Fibroblast of the aortic adventitia (primary cell): ENCODE measurements at places on chromosomes 6 and 20.

DNA sequence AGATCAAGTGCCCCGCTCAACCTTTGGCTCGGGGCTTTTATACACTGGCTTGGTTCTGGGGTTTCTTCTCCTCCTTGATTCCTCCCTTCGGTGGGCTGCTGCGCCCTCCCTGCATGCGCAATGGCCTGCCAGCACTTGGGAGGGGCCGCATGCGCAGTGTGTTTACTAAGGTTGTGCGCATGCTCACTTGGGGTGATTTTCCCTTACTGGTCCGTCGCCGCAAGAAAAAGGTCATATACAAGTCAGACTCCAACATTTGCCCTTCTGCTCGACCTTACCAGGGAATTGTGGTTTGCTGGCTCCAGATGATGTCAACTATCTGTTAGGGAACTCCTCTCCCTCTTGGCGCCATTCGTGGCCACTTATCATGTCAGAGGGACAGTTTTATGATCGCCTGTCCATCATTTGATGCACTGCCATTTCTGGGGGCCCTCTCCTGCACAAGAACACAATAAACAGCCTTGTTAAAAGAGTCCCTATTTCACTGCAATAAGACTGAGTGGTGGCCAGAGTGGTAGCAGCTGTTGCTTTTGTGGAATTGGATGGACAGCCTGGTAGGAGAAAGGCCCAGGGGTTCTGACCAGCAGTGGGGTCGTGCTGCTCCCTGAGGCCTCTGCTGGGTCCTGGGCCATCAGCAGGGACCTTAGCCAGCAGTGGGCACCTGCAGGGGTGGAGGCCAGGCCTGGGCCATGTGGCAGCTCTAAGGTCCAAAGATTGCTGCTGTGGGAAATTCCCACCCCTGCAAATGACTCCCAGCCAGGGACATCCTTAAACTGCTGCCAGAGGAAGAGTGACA, 2.8 kb upstream of the LBP start:
- DNase-seq: no peak

DNA sequence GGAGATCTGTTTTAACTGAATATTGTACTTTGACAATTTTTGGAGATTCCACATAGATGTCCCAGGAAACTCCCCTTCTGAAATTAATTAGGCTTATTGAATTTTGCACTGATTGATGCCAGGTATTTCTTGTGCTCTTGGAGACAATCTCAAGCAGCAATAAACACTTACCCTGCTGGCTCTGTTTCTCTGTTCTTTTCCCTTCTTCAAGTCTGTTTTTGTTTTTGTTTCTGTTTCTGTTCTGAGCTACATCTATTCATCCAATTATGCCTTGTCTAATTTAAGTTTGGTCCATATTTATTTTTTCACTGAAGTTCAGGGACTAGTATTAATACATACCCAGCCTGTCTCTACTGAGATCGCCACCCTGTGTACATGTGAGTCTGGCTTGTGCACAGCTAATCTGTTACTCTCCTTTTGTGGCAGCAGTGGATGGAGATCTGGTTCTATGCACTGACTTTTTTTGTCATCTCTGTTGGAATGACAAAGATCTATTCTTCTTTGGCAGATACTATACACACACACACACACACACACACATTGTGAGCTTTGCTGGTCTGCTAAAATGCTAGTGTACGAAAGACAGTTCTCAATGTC, 51.9 kb downstream of the IL22RA2 start:
- DNase-seq: no peak

DNA sequence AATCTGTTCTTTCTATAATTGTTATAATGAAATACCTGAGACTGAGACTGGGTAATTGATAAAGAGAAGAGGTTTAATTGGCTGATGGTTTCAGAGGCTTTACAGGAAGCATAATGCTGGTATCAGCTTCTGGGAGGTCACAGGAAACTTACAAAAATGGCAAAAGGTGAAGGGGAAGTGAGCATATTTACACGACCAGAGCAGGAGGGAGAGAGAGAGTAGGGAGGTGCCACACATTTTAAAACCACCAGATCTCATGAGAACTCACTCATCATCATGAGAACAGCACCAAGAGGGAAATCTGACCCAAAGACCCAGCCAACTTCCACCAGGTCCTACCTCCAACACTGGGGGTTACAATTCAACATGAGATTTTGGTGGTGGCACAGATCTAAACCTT, 2.6 kb upstream of the SIRPB1 start:
- no peak for DNase-seq

DNA sequence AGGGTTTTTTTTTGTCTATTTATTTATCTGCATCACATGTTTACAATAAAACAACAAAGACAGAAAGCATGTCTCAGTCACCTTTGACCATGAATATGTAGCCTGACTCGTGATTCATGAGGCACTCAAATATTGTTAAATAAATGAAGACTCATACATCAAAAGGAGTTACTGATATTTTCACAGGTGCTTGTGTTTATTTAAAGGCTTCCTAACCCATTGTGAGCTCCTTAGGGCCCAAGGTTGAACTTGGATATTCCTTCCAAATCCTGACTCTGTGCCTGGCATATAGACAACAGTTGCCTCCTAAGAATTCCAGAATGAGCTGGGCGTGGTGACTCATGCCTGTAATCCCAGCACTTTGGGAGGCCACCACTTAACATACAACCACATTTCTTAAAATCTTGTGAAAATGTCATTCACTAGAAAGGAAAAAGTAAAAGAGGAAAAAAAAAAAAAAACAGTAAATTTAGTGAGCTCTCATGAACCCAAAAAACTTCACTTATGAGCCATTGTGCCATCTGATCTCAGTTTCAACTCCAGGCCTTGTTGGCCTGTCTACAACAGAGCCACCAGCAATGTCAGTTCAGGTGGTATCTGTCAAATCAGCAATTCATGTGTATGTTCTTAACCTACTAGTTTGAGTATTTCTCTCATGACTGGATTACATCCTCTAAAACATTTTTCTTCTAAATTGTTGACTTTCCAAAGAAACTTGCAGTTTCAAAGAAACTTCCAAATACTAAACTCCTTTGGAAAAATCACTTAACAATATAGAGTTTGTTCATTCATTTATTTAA, 162.7 kb upstream of the MARCKS start:
- DNase-seq: peak; percentile 71

GRCh38 chr6:37486121-37486839, 13.4 kb downstream of the CCDC167 start:
- no peak for DNase-seq

- no peak for DNase-seq
These were observed 15.1 kb upstream of the SLC22A3 start for GRCh38 chr6:160333101-160333500.

GRCh38 chr20:44609006-44609515, 26.7 kb downstream of the PKIG start:
- DNase-seq: no peak

- peak; percentile 52 for DNase-seq
These were observed 121.1 kb downstream of the PLEKHG1 start for GRCh38 chr6:150720774-150721233.

GRCh38 chr6:71982389-71982788, 96.0 kb downstream of the RIMS1 start:
- no peak for DNase-seq

DNA sequence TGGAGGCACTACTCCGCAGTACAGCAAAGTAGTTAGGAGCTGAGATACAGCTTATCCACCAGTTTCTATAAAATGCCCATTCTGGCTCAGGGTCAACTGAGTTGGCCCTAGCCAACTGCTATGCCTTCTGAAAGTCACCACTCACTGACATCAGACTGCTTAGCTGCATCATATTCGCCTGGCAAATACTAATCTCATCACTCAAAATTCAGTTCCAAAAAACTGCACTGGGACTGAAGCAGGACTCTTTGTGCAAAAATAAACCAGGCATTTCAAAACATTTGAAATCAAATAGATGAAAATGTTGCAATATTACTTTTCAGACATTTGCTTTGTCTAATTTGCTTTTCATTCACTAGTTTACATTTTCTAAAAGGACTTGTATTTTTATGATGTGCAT, 230.0 kb downstream of the ALDH8A1 start:
- DNase-seq: peak; percentile 28

DNA sequence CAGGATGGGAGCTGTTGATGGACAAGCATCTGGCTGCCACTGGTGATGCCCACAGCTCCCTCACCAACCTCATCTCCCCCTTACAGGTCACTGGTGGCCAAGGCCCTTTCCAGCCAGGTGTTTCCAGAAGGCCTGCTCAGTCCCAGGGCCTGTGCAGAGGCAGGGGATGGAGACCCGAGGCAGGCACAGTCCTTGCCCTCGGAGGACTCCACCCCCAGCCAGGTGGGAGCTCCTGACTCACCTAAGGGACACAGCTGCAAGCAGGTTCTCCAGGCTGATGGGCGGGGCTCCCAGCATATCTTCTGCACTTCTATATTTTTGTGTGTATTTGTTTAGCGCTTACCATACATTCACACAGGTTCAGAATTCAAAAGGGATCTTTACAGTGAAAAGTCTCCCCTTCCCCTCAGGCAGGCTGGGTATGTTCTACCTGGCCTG, 17.4 kb downstream of the PRPH2 start:
- no peak for DNase-seq

- peak; percentile 17 for DNase-seq
These were observed 234.9 kb downstream of the BCKDHB start for GRCh38 chr6:80341330-80341729.

GRCh38 chr20:34624629-34625028, 52.3 kb downstream of the PIGU start:
- DNase-seq: no peak

GRCh38 chr20:56845546-56846086, 216.5 kb downstream of the TFAP2C start:
- DNase-seq: no peak

DNA sequence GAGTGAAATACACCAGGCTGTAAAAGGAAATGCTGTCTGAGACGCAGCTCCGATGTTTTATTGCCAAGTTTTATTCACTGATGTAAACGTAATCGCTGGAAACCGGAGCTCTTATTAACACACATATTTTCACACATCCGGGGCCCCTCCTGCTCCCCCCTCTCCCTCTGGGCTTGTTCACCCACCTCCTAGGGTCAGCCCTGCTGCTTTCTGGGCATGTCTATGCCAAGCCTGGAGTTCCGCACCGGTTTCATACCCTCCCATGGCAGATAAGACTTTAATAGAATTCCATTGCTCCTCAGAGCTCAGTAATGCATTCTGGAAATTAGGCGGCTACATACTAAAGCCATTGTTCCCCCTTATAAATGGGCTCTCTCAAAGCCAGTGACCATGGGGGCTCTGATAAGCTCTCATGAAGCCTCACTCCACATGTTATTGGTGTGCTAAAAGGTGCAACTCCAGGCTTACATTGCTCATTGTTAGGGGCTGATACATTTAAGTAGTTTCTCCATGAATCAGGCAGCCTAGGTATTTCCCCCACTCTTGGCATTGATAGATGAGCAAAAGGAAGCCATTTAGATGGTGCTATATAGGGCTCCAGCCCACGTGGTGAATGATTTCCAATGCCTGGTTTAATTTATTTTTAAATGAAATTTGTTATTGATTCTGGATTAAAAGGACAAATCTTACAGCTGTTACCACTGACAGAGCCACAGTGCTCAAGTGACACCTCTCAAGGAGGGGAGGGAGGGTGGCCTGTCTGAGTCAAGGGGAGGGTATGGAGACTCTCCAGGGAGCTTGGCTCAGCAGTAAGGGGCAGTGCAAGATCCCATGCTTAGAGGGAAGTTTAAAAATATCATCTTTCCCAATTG, 4.5 kb upstream of the VSTM2L start:
- DNase-seq: peak; percentile 47

- DNase-seq: no peak
These were observed 72.3 kb downstream of the CARMIL1 start for GRCh38 chr6:25351485-25351884.

DNA sequence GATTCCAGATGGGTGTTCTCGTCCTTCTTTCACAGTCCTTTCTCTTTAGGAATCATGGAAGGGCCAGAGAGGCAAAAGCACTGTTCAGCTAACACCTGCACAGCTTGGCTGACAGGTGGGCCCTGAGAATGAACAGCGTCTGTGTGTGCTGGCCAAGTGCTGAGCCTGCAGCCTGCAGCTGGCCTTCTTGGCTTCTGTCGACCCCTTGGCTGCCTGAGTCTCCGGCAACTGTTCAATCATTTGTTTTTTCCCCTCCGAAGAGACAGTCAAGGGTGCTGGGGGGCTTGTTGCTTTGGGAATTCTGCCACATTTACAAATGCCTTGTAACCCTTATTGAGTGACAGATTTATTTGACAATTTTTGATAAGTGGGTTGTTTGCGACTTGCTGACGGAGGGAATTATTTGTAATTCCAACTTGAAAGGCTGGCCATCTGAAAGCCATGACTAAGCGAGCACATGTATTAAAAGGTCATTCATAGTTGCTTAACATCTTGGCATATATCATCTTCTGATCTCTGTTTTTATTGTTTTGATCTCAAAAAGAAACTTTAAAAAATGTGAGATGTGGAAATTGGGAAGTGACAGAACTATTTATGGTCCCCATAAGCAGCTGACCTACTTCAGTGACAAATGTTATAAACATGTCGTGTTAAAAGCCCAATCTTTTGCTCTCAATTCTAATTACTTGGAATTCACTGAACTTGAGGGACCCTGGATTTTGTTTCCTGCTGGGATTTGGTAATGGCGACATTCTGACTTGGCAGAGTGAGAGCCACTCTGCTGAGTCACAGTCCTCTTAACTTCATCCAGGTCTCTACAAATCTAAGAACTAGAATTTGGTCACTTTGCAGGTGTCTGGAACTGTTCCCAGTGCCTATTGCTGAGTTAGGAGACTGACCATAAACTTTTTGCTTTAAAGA, 41.9 kb upstream of the FERMT1 start:
- DNase-seq: peak; percentile 28

DNA sequence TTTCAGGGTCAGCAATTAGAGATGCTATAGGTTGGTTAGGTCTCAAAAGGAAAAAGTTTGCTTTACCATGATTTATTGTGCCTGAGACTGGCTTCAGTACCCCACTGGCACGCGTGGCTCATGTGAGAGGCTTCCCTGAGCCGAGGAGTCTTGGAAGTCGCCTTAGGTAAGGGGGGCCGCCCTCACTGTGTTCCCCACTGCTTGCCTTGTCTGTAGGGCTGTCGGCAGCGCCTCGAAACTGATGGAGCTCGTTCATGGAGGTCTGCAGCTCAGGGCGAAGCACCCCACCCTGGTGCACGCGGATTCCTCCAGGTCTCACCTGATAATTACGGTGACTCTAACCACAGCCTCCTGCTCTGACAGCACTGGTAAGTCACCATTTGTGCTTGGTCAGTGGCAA, 39.2 kb downstream of the FRMD1 start:
- DNase-seq: no peak

- no peak for DNase-seq
These were observed 27.3 kb downstream of the PYGB start for GRCh38 chr20:25274891-25275812.

DNA sequence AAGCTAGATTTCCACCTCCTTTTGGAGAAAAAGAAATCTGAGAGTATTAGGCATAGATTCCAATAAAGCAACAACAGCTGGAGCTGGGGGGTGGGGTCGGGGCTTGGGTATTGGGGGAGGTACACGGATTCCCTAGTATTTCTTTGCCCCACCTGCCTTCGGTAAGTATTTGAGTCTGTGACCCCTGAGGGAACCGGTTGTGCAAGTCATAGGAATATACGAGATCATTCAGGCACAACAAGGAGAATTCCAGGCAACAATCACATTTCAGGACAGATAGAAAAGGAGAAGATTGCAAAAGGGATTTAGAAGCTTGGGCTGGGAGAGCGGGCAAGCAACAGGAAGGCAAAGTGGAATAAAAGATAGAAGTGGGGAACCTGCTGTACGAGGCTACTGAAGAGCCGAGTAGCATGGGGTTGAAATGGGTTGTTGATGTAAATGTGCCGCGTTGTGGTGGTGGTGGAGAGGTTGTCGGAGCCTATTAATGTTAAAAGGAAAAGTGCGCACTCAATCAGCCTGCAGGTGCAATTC, 148.9 kb downstream of the BCAS1 start:
- DNase-seq: no peak
